ENCODE measurements at places on chromosomes 6 and 20.

DNA sequence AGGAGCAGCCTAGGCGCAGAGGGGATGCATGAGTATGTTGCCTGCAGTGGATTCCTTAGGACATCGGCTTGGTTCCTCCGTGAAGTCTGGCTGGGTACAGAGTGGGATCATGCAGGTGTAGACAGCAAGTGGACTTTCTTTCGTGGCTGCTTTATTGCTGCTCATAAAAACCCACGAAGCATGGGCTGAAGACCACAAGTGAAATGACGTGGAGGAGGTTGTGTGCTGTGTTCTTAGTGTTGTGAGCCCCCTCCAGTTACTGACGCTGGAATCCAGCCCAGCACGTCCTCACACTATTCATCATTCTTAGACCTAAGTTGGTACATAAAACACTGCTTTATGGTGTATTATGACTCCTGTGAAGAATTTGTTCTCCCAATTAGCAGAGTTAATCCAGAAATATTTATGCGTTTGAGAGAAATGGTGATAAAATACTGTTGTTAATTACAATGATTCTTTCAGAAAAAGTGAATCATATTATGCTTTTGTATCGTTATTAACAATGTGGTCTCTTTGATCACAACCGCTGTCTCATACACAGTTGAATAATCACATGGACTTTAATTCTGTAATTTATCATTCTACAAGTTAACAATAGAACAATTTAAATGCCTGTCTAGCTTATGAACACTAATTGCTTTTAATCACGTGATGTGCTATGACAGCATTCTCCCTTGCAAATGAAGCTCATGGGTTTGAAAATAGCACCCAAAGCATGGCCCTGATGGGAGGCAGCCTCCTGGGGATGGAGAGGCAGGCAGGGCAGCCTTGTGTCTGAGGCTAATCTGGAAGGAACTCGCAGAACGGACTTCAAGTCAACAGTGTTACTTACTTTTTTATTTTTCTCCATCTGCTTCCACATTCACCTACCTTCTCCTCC is 233.9 kb upstream of the SYNDIG1 start:
- no peak for DNase-seq

DNA sequence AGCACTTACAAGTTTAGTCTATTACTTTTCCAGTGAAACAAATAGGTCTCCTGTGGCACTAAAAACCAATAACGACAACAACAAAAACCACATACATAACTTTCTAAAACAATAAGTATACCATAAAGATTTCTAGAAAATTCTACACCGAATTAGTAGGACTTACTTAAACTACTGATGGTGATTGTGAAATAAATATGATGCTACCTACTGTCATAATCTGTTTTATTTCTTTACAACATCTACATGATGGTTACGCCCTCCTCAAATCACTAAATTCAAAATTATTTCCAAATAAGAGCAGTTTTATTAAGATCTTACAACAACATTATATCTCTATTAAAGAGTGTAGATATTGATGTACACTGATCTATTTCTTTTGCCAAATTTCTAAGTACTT is 147.0 kb downstream of the DST start:
- DNase-seq = no peak

GRCh38 chr6:115902436-115902835 is 158.3 kb downstream of the FRK start:
- no peak for DNase-seq

DNA sequence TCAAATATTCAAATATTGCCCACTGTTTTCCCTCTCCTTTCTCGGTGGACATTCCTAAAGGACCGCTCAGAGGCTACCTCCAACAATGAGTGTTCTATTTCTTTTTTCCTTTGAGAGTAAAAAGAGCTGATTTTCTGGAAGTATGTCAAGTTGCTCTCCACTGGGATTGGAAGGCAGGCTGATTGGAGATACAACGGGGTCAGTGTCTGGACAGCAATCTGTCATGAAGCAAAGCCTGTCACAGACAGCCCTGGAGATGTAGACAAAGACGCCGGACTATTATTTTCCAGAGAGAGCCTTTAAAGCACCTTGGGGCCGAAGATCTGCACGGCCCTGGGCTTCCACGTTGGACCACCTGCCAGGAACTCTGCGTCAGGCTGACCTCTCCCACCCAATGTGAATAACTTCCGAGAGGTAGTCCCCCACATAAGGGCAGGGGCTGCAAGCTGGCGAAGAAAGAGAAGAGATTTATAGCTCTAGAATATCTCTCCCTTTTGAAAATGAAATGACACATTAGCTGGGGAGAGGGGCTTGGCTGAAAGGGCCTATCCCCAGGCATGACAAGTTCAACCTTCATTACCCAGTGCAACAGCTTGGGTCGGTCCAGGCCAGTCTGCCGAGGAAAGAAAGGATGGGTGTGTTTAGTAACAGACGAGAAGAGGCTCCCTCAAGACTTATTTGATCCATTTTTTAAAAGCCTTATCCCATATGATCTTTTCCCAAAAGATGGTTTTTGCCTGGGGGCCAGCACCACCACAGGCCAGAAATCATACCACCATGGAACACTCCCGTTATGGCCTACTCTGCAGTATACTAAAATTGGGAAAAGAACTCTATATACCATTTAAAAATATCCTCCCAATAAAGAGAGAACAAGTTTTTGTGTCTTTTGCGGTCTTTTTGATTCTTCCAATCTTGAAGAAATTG is 131.1 kb downstream of the OLIG3 start:
- no peak for DNase-seq

- DNase-seq = no peak
Measured at GRCh38 chr6:43077333-43077809, 1.3 kb downstream of the PTK7 start.

- DNase-seq = no peak
Measured at GRCh38 chr20:56843817-56844216, 214.7 kb downstream of the TFAP2C start.

GRCh38 chr20:18390201-18390600 is 76.6 kb downstream of the DZANK1 start:
- no peak for DNase-seq

- no peak for DNase-seq
Measured at GRCh38 chr6:71385111-71385822, 96.7 kb downstream of the OGFRL1 start.

GRCh38 chr6:1240766-1241318 is 71.1 kb upstream of the FOXQ1 start:
- no peak for DNase-seq

- no peak for DNase-seq
Measured at GRCh38 chr6:14622085-14622484, 504.5 kb downstream of the CD83 start.

DNA sequence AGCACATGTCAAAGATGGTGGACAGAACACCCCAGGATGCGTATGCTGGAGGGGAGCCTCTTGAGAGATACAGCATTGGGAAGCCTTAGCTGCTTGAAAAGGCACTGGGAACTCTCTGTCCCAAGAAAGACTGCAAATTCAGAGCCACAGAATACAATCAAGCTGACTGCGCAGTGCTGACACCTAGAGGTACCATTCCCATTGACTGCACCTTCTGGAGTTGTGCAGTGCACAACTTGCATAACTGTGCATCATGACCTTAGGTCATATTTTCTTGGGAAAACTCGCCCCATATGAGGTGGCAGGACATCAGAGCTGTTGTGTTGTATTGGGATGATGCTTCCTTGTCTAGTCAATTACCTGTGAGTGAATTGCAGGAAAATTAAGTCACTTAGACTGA is 646.5 kb upstream of the NOX3 start:
- no peak for DNase-seq

- no peak for DNase-seq
Measured at GRCh38 chr6:162736961-162737360, 9.2 kb downstream of the PACRG start.

DNA sequence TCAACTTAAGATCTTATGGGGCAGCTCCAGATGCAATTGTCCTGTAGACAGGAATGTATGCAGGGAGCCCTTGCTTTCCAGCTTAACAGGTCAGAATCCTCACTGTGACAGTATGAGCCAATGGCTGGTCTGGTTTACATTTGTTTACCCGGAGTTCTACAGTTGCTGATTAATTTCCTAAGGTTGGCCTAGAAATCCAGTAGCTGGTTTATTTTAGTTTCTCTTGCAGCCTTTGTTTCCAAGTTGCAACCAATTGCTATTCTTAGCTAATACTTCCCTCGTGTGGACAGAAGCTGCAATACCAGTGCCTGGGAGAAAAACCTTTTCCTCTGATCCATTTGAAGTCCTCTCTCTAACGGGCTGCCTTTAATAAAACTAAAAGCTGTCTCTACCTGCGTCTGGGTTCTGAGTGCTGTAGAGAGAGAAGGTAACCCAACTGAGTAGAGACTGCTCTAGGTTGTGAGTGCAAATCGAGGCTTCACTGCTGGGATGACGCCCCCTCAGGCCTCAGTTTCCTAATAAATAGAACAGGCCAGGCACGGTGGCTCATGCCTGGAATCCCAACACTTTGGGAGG is 45.9 kb downstream of the ZNF217 start:
- DNase-seq = no peak

DNA sequence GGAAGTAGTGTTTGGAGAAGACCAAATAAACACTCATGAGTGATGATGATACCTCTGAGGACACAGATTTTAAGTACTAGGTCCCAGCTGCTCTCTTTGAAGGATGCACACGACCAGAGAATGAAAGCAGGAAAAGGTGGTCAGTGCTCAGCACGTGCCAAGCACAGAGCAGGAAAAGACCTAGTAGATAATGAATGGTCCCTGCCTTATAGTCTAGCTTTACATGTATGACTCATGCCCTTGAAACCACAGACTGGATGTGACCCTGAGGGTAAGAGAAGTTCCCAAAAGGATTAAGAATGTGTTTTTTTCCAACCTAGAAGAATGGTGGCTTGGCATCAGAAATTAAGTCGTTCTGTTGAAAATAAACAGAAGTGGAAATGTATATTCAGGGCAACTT is 2.8 kb upstream of the MC3R start:
- no peak for DNase-seq

GRCh38 chr6:89289710-89290109 is 25.4 kb downstream of the GABRR2 start:
- DNase-seq = no peak

DNA sequence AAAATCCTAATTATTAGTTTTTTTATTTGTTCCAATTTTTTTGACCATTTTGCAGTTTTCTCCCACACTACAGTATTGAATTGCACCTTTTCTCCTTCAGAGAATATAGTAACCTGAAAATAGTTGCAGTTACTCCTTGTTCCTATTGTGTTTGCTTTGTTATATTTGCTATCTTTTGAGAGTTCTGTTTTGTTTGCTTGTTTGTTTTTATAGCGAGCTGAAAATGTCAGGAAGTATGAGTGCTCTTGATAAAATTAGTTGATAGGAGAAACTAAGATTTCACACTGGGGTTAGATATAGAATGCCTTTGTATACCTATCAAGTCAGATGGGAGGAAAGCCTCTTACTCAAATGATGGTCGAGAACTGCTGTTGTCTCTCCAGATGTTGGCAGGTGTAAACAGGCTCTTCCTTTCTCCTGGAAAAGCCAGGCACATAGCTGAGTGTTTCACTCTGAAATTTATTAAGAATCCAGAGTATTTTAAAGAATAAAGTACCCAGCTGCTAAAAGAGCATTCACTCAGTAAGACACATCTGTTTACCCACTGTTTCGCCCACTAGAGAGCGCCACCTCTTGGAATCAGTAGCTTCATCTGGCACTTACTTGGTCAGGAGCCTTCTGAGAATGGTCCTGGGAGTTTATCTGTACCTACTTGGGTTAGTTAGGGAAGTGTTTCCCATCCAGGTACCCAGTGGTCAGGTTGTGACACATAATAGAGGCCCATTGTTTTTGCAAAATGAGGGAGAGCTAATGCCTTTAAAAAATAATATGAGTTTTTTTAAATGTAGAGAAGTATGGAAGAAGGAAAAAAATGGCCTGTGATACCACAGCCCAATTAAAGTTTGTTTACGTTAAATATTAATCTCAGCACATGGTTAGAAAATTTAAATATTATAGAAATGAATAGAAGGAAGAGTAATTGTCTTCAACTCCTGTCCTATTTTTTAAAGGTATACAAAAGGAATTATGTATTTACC is 11.2 kb downstream of the NT5DC1 start:
- DNase-seq = no peak

- no peak for DNase-seq
Measured at GRCh38 chr6:14458669-14459266, 341.2 kb downstream of the CD83 start.

DNA sequence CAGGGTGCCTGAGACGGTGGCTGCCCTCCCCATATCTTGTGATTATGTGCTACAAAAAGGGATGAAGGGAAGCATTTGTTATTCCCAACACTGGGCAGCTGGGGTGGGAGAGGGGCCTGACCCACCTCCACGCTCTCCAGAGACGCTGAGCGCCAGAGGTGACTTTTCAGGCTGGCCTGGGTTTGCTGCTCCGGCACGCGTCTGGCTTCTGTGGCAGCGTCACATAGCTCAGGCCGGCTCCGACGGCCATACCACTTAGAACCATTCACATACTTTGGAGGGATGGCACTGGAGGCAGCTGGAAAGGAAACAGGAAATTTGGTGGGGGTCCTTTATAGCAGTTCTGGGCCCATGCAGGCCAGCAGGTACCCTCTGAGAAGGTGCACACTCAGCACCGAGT is 72.6 kb downstream of the NINL start:
- no peak for DNase-seq

DNA sequence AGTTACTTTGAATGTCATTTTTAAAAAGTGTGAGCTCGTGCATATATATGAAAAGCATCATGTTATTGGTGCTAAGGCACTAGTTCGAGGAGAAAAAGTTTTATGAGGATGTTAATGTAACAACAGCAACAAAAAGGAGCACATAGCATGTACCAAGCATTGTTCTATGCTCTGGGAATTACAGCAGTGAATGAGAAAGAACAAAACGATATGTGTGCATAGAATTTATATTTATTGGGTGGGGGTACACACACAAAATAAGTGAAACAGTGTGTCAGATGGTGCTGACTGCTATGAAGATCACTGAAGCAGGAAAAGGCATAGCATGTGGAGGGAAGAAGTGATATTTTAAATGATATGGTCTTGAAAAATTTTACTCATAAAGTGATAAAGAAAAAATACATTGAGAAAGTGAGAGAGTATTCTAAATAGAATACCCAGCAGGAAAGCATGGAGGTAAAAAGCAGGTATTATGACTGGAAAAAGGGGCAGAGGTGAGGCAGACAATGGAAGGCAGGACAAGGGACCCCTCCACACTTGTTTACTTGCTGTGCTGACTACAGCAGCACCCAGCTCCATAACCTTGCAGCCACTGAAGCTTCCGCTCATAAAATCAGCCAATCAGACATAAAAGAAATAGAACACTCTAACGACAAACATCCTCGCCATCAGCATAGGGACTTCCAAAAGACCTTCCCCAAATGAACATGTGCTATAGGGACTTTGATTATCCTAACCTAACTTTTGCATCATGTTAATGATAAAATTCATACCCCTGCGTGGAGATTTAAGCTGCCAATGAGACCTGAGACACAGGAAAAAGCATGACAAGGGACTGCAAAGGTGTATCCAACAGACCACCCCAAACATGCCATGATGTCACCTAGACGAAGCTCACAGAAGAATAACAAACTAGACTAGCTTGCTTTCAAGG is 119.9 kb downstream of the HFE start:
- no peak for DNase-seq

- DNase-seq = no peak
Measured at GRCh38 chr6:105728995-105729394, 326.1 kb upstream of the PREP start.

GRCh38 chr6:111804627-111805235 is 68.5 kb downstream of the FYN start:
- peak; percentile 47 for DNase-seq
